ENCODE measurements at places on chromosomes 1 and 21. TPM values are rescaled to one million over a fixed set of nuclear protein-coding genes. Genes with fewer than 3 reads are reported as not detected.

DNA sequence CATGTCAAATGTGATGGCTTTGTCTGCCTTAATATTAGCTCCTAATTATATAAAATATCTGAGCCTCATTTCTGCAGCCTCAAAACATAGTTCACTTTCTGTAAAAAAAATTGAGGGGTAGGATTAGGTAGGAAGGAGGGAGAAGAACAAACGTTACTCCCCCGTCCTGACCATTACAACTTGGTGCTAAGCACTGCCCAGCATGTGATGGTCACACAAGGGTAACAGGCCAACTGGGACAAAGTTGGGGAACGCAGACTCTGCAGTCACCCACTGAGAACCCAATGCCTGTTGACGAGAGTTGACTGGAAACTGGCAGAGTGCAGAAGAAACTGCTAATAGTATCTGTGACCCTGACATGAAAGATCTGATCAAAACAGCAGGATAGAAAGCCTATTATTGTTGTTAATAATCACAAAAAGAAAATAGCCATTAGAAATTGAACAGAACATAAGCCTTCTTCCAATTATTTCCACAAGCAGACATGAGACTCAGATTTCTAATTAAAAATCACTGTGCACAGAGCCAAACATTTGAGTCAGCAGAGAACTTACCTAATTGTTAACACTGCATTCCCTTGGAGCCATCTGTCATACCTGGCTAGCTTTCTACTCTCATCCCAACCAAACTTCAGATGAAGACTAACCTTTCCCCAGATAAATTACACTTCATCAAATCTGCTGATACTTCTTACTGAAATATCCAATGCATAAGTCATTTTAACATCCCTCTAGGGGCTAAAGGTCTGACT, 5.5 kb downstream of the SORT1 start:
- H3K27me3 ChIP-seq = peaks cover 2% of the 10 kb centered on the region
- no peak for DNase-seq
- H3K36me3 ChIP-seq = no peaks in the 10 kb centered on the region

- peaks cover 2% of the 10 kb centered on the region for H3K4me1 ChIP-seq
- no peak overlapping the region for H3K27ac ChIP-seq
- DNase-seq = no peak
- peaks cover 2% of the 10 kb centered on the region for H3K27me3 ChIP-seq
- H3K36me3 ChIP-seq = peaks cover 14% of the 10 kb centered on the region
These were observed 19.8 kb upstream of the CLCC1 start for GRCh38 chr1:108983114-108983513.

DNA sequence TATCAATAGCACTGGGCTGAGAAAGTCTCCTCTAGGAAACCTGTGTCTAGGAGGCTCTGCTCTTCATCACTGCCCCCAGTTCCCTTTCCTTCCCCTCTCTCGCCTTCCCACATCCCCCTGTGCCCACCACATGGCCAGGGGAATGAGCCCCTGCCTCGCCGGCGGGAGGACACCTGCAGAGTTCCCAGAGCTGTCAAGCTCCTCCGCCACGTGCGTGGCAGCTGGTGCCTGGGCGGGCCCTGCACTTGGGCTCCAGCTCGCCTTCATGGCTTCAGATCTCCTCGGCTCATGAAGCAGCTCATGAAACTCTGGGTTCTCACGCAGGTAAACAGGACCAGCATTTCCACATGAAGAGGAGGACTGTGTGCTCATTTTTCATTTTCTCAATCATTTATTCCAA, 62.8 kb downstream of the SIM2 start:
- H3K27me3 ChIP-seq = peaks cover 6% of the 10 kb centered on the region
- no peaks in the 10 kb centered on the region for H3K4me1 ChIP-seq
- H3K4me3 ChIP-seq = no peak overlapping the region
- DNase-seq = no peak
- no peak overlapping the region for H3K27ac ChIP-seq

DNA sequence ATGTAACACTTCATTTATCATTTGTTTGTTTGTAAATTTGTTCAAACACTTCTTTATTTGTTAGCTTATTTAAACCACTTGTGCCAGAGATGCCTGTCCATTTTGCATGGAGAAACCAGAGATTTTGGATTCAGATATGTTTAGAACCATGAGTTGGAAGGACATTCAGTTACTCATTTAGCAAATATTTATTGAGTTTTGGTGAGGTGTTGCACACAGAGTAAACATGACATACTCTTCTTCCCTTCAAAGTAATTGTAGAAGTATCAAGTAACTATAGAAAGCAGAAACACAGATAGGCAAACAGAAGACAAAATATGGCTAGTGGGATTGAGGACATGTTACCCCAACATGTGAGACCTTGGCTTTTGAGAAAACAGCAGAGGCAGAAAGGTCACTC, 136.8 kb upstream of the USP25 start:
- no peak for DNase-seq
- no peak overlapping the region for H3K4me3 ChIP-seq
- no peaks in the 10 kb centered on the region for H3K27me3 ChIP-seq

DMBX1 gene
- not detected for total RNA-seq

GRCh38 chr1:7572654-7573152, 198.4 kb upstream of the VAMP3 start:
- no peak overlapping the region for H3K4me3 ChIP-seq
- H3K4me1 ChIP-seq = no peaks in the 10 kb centered on the region
- no peak for DNase-seq
- no peak overlapping the region for H3K27ac ChIP-seq
- peaks cover 4% of the 10 kb centered on the region for H3K27me3 ChIP-seq
- H3K36me3 ChIP-seq = no peaks in the 10 kb centered on the region

Data from glutamatergic neuron (in vitro differentiated cells).